ENCODE measurements at places on chromosomes 1 and 21.

DNA sequence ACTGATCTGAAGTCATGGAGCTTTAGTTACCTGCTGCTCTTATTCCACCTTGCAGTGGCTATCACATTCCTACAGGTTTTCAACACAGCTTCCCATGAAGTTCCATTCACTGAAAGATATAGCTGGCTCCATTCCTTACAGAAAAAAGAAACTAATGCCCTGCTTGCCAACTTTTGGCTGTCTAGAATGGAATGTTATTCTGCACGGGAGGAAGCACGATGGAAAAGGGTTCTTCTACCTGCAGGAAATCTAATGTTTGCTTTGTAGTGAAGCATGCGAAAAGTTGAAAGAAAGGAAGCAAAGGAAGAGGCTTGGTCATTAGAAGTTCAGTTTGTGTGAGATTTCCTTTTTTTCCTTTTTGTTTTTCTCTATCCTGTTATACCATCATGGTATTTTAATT is 32.6 kb downstream of the GIPC2 start:
- no peak for DNase-seq

- DNase-seq: no peak
Measured at GRCh38 chr21:33149181-33149580, 79.2 kb downstream of the OLIG1 start.

DNA sequence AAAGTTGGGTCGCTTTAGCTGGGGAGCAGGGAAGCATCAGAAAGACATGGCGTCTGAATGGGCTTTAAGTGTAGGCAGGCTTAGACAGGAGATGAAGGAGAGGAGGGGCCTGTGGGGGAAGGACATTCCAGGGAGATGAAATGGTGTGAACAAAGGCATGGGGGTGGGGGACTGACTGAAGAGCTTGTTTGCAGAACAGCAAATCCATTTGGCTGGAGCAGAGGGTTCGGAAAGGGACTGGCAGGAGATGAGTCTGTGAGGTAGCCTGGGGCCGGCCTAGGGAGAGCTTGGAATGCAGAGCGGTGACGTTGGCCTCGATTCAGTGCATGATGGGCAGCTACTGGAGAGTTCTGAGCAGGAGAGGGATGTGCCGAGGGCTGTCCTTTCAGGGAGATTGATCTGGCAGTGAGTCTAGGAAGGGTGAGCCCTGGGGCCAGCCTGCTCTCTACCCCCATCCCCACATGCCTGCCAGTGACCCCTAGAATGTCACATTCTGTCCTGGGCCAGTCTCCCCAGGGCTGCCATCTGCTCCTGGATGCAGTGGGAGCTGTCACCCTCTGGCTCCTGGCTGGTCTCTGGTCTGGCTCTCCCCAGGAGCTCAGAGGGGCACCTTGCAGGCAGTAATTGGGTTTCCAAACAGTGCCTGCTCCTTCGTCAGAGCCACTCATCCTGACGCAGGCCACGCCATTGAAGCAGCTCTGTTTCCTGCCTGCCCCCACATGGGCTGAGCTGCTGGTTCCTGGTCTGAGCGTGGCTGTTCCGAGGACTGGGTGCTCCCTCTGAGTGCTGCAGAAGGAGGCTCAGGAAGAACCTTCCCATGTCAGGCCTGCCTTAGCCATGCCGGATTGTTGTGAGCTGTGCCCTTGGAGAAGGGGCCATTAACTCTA is 22.3 kb upstream of the TMEM222 start:
- no peak for DNase-seq

DNA sequence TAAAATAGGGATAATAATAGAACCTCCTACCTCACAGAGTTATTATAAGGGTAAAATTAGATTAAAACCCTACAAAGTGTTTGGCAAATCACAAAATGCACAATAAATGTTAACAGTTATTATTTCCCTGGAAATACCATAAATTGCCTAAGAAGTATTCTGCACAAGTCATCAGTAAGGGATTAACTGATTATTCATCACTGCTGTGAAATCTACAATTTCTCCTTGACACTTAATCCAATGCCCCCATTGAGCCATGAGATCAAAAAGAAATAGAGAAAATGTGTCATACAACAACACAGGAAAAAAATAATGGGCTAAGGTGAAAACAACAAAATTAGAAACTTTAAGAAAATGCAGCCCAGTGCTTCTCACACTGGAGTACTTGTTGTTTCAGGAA is 6.7 kb upstream of the SEC16B start:
- DNase-seq: no peak

GRCh38 chr1:154877370-154877974 is 7.4 kb upstream of the KCNN3 start:
- no peak for DNase-seq
